Right cardiac atrium (tissue), 5 donors: ENCODE measurements at places on chromosomes 1 and 21. TPM values are rescaled to one million over a fixed set of nuclear protein-coding genes. Genes with fewer than 3 reads are reported as not detected.
A peak's percentile ranks its signal among the peaks of the same experiment; 100 is the strongest.

Gene LGR6
- total RNA-seq = 29.0 TPM

Gene IL12RB2
- 0.23 TPM for total RNA-seq

DNA sequence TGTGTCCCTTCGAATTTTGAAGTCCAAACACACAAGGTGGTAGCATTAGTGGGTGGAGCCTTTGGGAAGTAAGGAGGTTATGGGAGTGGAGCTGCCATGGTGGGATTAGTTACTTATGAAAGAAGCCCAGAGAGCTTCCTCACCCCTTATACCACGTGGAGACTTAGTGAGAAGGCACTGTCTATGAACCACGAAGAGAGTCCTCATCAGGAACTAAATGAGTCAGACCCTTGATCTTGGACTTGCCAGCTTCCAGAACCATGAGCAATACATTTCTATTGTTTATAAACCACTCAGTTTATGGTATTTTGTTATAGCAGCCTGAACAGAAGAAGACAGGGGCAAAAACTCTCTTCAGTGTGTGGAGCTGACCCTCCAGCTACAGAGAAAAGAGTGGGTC lies 259.3 kb upstream of the AJAP1 start:
- DNase-seq = no peak

GRCh38 chr1:208159555-208160258 lies 84.5 kb downstream of the PLXNA2 start:
- peak; percentile 35 for DNase-seq

GRCh38 chr1:22286491-22286890 lies 143.6 kb upstream of the WNT4 start:
- DNase-seq = no peak

DNA sequence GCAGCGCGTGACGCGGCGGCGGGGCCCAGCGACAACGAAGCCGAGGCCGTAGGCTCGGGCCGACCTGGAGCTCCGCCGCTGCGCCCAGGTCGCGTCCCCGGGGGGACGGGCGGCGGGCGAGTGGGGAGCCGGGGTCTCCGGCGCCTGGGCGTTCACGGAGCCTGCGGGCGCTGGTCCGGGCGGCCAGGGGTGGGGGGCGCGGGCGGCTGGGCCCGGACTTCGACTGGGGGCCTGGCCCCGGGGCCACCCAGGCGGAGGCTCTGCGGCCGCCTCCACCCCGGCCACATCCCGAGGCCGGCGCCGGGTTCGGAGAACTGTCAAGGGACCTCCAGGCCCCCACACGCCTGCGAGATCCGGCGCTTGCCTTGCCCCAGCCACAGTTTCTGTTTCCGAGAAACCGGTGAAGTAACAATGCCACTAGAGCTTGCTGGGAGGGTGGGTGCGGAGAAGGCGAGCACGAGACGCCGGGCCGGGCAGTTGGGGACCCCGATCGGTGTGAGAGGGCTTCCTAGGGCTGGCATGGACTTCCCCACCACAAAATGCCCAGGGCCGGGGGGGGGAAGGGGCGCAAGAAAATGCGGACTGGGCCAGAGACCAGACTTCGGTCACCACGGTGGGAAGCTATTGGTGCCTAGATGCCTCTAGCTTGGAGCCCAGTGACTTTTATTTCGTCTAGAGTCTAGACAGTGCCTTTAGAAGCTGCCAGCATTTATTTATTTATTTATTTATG lies 501 bp downstream of the FBXO6 start:
- peak; percentile 40 for DNase-seq
